HS-5 (cell line): ENCODE measurements at places on chromosomes 7 and 10.

GRCh38 chr10:47145290-47145934 lies 154.6 kb upstream of the GDF10 start:
- DNase-seq = no peak

DNA sequence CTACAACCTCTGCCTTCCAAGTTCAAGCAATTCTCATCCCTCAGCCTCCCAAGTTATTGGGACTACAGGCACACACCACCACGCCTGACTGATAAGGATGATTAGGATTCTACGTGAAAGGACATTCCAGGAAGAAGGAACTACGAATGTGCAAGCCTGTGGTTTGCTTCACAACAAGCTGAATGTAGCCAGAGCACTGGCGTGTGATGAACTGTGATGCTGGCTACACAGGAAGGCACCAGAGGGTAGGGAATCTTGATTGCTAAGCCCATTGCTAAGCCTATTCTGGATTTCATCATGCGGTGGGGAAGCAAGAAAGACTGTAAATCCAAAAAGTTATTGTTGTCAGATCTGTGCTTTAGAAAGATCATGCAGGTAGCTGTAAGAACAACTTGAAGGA lies 72.3 kb upstream of the SRRM3 start:
- no peak for DNase-seq

GRCh38 chr10:35822316-35822715 lies 180.2 kb upstream of the FZD8 start:
- DNase-seq = no peak

- no peak for DNase-seq
Observed at GRCh38 chr10:93071177-93071472, 2.6 kb upstream of the CYP26A1 start.

- DNase-seq = no peak
Observed at GRCh38 chr7:3232228-3232627, 68.8 kb upstream of the SDK1 start.

- DNase-seq = no peak
Observed at GRCh38 chr10:71579668-71580067, 139.9 kb downstream of the C10orf105 start.

DNA sequence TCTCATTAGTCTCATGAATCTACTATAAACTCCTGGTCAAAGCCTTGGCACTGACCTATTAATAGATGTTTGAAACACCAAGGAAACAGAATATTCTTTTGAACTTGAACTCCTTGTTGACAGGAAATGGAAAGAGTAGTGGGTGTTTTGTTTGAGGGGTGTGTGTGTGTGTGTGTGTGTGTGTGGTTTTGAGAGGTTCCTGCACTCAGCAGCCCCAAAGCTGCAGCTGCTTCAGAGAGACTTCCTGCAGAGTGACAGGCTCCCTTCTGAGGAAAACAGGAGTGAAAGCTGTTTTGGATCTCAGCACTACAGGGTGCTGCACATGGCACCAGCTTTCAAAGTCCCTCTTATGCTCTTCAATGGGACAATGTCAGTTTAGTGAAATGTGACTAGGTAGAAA lies 546.5 kb upstream of the STEAP1 start:
- no peak for DNase-seq

DNA sequence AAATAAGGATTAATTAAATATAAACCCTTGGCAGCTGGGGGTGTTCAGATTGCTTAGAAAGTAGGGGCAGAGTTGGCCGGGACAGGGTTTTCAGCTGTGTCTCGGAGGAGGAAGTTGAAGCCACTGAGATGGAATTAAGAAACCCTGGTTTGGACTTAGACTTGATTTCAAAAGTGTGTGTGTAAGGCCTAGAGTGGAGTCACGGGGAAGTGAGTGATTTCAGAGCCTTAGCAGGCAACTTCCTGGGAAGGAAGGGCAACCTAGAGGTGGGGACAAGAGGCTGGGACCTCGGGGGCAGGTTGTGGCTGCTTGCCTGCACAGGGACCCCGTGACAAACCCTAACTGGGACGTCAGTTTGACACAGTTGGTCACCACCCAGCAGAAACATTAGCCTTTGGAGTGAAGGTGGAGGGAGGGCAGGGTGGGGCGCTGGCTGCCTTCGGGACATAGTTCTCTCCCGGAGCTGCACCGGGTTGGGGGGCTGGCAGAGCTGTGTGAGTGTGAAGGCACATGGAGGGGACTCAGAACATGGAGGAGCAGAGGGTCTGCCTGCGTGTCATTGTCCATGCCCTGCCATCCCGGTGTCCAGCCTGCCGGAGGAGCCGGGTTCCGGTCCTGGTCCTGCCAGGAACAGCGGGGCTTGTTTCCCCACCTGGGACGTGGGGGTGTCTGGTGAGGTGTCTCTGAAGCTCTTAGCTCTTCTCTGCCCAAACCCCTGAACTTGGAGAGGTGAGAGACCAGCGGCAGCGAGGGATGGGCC lies 1.8 kb downstream of the BRI3 start:
- DNase-seq = no peak

GRCh38 chr10:120437541-120437940 lies 19.5 kb upstream of the PLPP4 start:
- DNase-seq = no peak

GRCh38 chr10:17348501-17349349 lies 105.7 kb downstream of the ST8SIA6 start:
- DNase-seq = peak; percentile 60

- DNase-seq = no peak
Observed at GRCh38 chr10:28496481-28496961, 36.4 kb upstream of the WAC start.

DNA sequence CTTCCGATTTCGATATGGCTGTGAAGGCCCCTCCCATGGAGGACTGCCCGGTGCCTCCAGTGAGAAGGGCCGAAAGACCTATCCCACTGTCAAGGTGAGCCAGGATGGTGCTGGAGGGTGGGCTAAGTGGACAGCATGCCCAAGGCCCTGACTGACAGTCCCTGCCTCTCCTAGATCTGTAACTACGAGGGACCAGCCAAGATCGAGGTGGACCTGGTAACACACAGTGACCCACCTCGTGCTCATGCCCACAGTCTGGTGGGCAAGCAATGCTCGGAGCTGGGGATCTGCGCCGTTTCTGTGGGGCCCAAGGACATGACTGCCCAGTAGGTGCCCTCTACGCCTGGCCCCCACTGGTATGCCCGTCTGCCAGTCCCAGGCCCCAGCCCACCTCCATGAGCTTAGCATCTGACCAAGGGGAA lies 1.2 kb downstream of the NFKB2 start:
- no peak for DNase-seq

DNA sequence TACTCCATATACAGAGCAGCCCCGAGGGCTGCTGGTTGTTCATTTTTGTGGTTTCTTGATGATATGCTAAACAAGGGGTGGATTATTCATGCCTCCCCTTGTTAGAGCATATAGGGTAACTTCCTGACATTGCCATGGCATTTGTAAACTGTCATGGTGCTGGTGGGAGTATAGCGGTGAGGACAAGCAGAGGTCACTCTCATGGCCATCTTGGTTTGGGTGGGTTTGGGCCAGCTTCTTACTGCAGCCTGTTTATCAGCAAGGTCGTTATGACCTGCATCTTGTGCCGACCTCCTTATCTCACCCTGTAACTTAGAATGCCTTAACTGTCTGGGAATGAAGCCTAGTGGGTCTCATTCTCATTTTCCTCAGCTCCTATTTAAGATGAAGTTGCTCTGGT lies 31.3 kb downstream of the GNAT3 start:
- DNase-seq = no peak

- DNase-seq = no peak
Observed at GRCh38 chr10:132310701-132311337, 3.1 kb upstream of the STK32C start.

GRCh38 chr10:130858626-130859025 lies 452.9 kb downstream of the TCERG1L start:
- DNase-seq = no peak

DNA sequence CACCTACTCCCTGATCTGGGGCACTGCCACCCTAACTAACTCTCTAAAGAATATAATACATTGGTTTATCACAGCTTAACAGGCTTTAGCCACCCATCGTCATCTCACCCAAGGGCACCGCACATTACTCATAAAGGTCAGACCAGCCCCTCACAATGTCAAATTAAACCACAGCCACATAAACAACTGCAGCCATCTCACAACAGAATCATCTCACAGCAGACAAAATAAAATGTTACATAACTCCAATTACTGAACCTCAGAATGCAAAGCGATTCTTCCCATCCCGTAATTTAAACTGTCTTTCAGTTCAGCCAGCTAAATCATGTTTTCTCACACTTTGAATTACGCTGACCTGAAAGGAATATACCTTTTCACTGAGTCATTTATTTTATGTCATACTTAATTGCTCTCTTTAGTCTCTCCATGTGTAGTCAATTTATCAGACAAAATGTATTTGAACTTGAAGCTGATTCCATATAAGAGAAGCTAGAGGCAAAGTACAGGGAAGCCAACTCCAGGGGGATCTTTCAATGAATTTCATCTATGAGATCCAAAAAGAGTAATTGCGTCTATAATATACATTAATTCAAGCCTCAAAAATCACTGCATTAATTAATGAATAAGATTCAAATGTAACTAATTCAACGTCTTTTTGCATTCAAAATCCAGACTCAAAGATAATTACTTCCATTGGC lies 96.9 kb upstream of the NEBL start:
- DNase-seq = no peak

- DNase-seq = no peak
Observed at GRCh38 chr7:137981668-137982067, 20.2 kb downstream of the CREB3L2 start.

DNA sequence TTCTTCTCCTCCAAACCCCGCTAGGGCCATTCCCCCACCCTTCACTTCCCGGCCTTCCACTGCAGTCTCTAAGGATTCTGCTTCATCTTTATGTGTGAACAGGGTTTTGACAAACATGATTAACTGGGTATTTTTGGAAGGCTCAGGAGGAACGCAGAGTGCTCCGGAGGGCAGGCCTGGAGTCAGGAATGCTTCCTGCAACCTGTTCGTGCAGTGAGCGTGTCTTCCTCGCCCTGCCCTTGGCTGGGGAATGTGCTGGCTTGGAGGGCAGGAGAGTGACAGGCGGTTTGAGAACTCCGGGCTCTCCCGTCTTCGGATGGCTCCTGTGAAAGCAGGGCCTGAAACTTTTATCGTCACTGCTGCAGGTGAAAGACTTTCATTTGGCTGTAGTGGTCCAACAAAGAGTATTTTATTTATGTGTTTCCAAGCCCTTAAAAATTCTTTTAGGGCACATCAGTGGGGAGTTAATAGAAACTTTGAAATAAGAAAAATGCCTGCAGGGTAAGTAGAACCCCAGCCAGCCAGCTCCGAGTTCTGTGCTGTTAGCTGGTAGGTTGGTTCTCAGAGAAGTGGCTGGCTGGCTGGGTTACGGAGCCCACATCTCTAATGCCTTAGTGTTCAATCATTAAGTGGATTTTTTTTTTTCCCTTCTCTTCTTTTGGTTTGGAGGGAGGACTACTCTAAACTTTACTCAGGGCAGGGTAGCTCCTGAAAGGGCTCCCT lies 51.0 kb downstream of the TCF7L2 start:
- no peak for DNase-seq

GRCh38 chr7:4068286-4068685 lies 613.8 kb upstream of the FOXK1 start:
- DNase-seq = no peak

GRCh38 chr10:121205625-121206024 lies 354.5 kb downstream of the WDR11 start:
- no peak for DNase-seq

GRCh38 chr10:70771311-70772194 lies 13.6 kb downstream of the TBATA start:
- DNase-seq = no peak

GRCh38 chr7:2954433-2954853 lies 89.2 kb downstream of the CARD11 start:
- DNase-seq = no peak

DNA sequence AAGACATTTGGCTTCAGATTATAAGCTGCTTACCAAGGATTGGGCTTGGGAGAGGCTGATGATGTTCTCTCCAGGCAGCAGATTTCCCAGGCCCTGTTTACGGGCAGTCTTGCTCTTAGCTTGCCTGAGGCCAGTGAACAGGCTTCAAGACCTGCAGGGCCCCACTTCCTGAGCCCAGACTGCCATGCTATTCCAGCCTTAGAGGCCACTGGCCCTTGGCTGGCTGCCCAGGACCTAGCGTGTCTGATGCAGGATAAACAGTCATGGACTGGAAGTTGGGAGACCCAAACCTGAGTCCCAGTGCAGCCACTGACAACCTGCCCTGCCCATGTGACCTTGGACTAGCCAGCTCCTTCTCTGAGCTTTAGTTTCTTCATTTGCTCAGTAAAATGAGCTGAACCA lies 2.9 kb downstream of the PRXL2A start:
- DNase-seq = no peak
